NCI-H774 (cell line): ENCODE measurements at places on chromosomes 5 and 9.

GRCh38 chr5:184471-184870, 6.8 kb upstream of the LRRC14B start:
- no peak for DNase-seq

GRCh38 chr9:129885018-129885669, 49.9 kb downstream of the USP20 start:
- DNase-seq = peak; percentile 29

GRCh38 chr9:25658571-25658970, 19.7 kb downstream of the TUSC1 start:
- DNase-seq = no peak

GRCh38 chr9:3760031-3760430, 234.2 kb upstream of the RFX3 start:
- DNase-seq = peak; percentile 31

DNA sequence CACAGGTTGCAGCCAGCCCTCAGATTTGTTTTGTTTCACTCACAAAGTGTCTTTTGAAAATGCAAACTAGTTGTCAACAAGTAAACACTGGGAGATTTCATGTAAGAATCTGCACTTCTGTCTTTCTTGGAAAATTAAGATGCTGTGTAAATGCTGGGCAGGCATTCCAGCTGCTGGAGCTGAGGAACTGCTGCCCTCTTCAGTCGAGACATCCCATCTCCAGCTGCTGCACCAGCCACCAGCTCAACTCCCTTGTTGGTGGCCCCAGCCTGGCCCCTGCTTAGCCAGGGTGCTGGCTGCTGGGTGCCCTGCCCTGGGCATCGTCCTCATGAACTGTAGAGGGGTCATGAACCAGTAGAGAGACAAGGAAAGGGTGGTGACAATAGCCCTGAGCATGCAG, 33.1 kb upstream of the AFAP1L1 start:
- DNase-seq = no peak

GRCh38 chr5:8491254-8491653, 622.3 kb downstream of the MTRR start:
- no peak for DNase-seq

DNA sequence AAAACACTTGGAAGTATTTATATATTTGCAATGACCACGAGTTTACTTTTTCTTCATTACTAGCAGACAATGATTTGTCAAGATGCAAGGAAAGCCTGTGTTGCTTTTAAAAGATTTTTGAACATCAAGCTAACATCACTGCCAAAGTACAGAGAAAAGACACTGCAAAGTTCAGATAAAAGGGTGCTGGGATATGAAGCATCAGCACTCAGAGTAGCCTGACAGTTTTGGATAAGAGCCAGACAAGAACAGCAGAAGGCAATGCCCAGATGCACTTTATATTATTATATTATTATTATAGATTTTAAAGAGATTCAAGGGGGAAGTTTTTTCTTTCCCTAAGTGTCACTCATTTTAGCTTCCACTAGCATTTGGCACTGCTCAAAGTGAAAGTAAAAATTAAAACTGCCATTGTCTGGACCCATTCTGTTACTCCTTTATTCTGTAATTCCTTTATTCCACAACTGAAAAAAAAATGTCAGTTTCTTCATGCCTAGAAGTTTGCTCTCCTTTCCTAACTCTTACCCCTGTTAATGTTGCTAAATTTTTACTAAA, 240.6 kb downstream of the EFNA5 start:
- no peak for DNase-seq

DNA sequence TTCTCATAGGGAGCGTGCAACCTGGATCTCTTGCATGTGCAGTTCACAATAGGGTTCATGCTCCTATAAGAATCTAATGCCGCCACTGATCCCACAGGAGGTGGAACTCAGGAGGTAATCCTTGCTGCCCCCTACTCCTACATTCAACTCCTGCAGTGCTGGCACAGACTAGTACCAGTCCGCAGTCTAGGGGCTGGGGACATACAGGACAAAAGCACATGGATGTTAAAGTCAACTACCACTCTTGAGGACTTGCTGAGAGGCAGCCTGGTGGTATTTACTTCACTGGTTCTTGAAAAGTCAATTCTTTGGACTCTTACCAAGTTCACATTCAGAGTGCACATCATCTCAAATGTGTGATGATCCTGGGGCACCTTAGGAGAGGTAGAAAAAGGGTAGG, 33.0 kb downstream of the MTMR12 start:
- DNase-seq = no peak

- no peak for DNase-seq
Observed at GRCh38 chr5:112923148-112923917, 1.3 kb upstream of the REEP5 start.

- DNase-seq = no peak
Observed at GRCh38 chr5:157187046-157187754, 6.6 kb downstream of the ITK start.

DNA sequence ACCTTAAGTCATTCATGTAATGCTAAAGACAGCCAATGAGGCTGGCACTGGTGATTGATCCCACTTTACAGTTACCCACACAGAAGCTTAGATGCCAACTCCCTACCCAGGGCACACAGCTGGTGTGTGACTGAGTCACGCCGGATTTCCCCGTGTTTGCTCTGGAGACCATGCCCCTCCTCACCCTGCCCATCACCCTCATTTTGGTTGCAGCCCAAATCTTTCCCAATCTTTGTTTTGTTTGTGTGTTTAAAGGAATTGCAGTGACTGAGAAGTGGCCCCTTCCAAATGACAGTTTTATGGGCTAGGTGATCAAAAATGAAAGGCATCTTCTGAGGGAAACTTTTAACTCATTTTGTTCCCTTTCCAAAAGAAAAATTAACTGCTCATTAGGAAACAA, 10.9 kb downstream of the FBXL7 start:
- DNase-seq = no peak

GRCh38 chr9:111438541-111439235, 45.5 kb downstream of the ECPAS start:
- no peak for DNase-seq

DNA sequence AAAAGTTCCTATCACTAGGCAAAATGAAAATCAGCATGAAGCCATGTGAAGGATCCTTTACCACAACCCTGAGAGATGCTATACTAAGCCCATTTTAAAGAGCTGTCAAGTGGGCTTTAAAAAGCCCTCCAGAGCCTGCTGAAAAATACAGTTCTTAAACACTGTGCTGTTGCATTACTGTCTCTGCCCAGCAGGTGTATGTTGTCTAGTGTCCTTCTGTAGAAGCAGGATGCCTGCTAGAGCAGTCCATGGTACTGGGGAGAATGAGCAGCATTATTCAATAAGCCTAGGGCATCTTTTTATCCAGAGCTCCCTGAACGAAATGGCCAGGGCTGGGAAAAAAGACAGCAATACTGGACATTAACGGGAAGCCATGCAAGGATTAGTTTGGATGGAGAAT, 126.2 kb upstream of the PLCXD3 start:
- DNase-seq = no peak

- DNase-seq = no peak
Observed at GRCh38 chr9:2583308-2584013, 38.1 kb upstream of the VLDLR start.

- DNase-seq = no peak
Observed at GRCh38 chr9:87119328-87119881, 172.1 kb upstream of the GAS1 start.

GRCh38 chr9:132201139-132201538, 39.3 kb downstream of the NTNG2 start:
- peak; percentile 89 for DNase-seq

GRCh38 chr9:13215791-13216554, 63.5 kb downstream of the MPDZ start:
- no peak for DNase-seq

GRCh38 chr5:14347522-14347921, 204.4 kb downstream of the TRIO start:
- no peak for DNase-seq

DNA sequence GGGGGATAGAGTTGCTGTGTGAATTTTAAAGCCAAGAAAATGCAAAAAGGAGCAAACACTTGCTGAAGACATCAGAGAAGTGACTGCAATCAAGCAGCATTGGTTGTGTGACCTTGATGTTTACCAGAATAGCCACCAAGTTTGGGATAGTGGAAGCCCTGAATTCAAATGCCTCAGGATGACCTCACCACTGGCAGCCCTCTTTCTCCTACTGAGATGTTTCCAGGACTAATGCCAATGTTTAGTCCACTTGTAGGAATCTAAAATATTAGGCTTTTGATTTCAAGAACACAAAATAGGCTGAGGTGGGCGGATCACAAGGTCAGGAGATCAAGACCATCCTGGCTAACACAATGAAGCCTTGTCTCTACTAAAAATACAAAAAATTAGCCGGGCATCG, 112.2 kb upstream of the NUDT12 start:
- no peak for DNase-seq

- DNase-seq = peak; percentile 72
Observed at GRCh38 chr9:97923529-97924108, 1.3 kb upstream of the TRMO start.

GRCh38 chr5:72160329-72160728, 53.1 kb downstream of the MAP1B start:
- DNase-seq = no peak

DNA sequence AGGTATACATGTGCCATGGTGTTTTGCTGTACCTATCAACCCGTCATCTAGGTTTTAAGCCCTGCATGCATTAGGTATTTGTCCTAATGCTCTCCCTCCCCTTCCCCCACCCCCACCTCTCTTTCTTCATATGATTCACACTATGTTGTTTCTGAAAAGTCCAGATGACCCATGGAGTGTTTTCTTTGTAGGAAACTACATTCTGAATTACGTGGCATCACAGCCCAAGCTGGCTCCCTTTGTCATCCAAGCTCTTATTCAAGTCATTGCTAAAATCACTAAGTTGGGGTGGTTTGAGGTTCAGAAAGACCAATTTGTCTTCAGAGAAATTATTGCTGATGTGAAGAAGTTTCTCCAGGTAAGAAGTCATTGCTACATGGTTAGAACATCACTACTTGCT, 30.4 kb downstream of the RANBP17 start:
- no peak for DNase-seq

- no peak for DNase-seq
Observed at GRCh38 chr5:117732264-117732663, 1157.6 kb upstream of the SEMA6A start.

- no peak for DNase-seq
Observed at GRCh38 chr9:37370968-37371563, 51.4 kb upstream of the GRHPR start.

DNA sequence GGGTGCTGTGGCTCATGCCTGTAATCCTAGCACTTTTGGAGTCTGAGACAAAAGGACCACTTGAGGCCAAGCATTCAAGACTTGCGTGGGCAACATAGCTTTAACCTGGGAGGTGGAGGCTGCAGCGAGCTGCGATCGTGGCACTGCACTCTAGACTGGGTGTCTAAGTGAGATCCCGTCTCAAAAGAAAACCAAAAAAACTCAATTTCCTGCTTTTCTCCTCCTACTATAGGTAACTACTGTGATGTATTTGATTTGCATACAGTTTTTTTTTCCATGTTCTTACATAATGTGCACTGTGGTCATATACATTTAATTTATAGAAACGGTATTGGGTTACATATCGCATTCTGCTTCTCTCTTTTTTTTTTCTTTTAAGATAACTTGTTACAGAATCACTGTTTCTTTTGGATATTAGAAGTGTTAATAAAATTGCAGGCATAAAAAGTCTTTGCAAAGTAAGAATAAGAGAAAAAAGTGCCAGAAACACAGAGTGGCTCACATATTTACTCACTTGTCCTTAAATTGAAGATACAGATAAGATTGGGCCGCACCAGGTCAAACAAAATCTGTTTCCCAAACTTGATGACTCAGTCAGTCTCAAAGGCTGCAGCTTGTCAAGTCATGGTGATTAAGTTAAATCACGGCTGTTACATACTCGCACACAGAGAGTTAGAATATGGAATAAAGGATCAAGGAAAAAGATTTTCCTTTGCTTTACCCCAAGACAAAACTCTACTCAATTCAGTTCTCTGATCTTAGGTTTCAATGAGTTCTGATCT, 2.0 kb upstream of the PTGR1 start:
- DNase-seq = no peak

DNA sequence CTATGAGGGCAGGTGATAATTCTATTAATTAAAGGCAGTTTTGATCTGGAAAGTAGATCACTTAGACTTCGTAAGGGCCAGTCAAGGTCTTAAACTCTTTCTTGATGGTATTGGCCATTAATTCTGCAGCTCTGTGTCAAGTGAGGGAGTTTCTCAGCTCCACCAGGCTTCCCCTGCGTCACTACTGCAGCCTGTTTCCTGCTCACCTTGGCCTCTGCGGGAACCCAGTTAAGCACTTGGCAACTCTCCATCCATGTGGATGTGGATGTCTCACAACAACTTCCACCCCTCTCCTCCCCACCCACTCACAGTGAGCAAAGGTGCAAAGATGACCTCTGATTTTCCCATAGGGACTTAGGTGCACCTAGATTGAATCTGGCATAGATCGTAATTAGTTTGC, 191.6 kb downstream of the PLK2 start:
- no peak for DNase-seq

DNA sequence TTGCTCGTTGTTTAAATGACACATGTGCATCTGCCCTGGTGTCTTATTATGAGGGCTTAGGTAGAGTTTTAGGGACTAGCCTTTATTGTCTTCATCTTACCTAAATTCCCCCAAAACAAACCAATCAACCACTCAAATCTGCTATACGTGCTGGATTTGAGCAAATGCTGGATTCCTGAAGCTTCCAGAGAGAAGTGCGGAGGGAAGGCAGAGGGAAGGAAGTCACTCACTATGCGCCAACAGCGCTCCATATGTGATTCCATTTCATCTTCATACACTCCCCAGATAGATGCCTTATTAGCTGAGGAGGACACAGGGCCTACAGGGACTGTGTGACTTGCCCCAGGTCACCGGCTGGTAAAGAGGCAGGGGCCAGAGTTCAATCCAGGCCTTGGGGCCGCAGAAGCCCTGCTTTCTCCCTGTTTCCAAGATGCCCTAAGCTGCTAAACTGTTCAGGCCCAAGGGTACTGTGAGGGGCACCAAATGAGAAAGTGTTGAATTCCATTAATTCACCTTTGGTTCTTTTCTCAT, 63.5 kb downstream of the OTULIN start:
- DNase-seq = no peak

DNA sequence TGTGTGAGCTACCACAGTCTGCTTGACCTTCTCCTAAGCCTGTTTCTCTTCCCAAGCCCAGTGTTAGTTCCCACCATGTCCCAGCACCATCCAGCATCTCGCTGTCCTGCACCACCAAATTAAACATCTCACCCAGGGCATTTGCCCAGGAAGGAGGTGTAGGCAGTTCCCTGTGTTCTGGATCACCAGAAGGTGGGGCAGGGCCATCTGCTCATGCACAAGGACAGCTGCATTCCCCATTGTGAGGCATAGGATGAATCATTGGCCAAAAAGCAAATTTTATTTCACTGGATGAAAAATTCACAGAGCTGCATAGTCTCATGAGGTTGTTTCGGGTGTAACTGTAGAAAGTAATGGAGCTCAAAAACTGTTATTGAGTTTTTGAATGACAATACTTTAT, 89.5 kb upstream of the GRIA1 start:
- DNase-seq = no peak

GRCh38 chr5:78903861-78904260, 81.2 kb downstream of the ARSB start:
- no peak for DNase-seq

- no peak for DNase-seq
Observed at GRCh38 chr9:4299005-4299795, 668 bp downstream of the GLIS3 start.

- DNase-seq = no peak
Observed at GRCh38 chr9:136717399-136717798, 5.0 kb downstream of the DIPK1B start.

- no peak for DNase-seq
Observed at GRCh38 chr5:124743602-124744169, 2.8 kb downstream of the ZNF608 start.
